T-helper 9 cell (primary cell): ENCODE measurements at places on chromosomes 1 and 21.

GRCh38 chr1:228279011-228279721, 71.3 kb downstream of the OBSCN start:
- no peak for DNase-seq

- no peak for DNase-seq
These were observed 86.3 kb downstream of the ACBD6 start for GRCh38 chr1:180415985-180416633.

- DNase-seq, result no peak
These were observed 46.3 kb downstream of the PRDM15 start for GRCh38 chr21:41832596-41833496.

DNA sequence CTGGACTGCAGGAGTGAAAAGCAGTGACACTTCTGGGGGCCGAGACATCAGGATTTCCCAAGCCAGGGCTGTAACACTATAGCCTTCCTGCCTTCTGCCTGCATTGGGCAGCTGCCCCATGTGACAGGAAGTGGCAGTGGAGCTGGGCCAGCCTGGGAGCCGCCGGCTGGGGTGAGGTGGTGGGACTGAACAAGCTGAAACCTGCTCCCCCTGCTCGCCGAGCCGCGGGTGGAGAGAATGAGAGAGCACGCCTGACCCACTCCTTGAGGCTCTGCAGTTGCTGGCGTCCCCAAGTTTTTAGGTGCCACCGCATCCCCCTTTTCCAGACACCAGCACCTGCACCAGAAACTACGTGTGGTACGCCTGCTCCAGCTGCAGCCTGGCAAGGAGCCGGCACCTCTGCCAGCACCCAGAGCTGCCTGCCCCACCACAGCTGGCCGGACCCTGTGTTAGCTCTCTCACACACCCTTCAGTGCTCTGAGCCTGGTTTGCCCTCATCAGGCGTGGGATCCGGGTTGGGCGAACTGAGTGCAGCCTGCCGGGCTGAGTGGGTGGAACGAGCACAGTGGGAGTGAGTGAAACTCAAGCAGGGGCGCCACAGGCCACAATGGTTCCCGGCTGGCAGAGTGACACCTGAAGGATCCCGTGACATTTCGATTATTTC, 119.4 kb downstream of the AKT3 start:
- no peak for DNase-seq

GRCh38 chr1:17265162-17265561, 16.3 kb downstream of the PADI3 start:
- DNase-seq, result no peak

GRCh38 chr1:113663165-113663951, 95.9 kb downstream of the PHTF1 start:
- DNase-seq, result no peak

DNA sequence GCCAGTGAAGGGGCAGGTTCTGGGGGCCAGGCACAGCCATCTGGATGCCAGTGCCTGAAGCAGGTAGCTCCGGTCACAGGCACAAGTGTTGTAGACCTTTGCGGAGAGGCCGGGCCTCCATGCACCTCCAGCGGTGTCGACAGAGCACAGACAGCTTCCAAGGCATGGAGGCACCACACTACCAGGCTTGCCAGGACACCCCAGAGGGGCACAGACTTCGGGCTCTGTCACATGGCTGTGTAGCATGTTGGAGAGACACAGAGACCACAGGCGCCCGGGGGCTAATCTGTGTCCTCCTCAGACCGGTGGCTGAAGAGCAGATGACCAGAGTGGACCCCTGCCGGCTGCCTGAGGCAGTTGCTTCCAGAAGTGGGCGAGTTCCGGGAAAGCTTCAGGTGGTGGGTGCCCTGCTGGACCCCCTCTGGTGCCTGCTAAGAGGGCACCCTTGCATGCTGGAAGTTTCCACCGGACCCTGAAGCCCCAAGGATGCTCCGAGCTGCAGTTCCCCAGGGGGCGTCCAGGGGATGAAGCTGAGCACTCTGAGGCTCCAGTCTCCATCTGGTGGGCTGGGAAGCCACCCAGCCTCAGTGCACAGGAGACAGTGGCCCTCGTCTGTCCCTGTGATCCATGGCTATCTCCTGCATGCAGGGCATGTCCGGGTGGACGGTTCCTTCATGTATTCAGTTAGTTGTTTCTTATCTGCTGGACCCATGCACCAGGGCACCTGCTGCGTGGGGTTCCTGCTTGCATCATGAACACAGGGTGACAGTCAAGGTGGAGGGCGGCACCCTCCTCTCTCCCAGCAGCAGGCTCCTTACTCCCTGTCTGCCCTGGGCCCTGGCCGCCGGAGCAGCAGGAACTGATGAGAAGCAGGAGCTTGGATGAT, 82.4 kb downstream of the OBSCN start:
- no peak for DNase-seq

DNA sequence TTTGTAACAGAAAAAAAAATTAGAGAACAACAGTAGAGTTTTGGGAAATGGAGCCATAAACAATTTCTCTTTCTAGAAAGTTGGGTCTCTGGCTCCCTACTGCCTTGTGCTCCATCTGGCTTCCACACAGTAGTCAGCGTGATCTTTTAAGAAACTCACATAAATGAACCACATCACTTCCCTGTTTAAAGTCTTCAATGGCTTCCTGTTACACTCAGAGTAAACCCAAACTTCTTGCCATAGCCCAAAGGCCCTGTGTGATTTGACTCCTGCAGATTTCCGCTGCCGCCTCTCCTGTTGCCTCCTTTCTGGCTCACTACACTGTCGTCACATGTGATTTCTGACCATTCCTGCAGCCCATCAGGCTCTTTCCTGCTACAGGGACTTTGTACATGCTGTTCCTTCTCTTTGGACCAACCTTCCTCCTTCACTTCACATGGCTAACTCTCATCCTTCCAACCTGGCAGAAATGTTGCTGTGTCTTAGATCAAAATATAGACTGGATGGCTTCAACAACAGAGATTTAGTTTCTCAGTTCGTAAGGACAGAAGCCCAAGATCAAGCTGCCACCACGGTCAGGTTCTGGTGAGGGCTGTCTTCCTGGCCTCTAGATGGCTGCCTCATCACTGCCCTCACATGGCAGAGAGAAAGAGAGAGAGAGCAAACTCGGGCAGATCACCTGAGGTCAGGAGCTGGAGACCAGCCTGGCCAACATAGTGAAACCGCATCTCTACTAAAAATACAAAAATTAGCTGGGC, 34.0 kb downstream of the OPRD1 start:
- no peak for DNase-seq

- no peak for DNase-seq
These were observed 15.4 kb downstream of the POLR3GL start for GRCh38 chr1:145979746-145980456.

- no peak for DNase-seq
These were observed 966 bp downstream of the TFB2M start for GRCh38 chr1:246564839-246565750.

GRCh38 chr1:118974661-118975060, 13.5 kb downstream of the TBX15 start:
- no peak for DNase-seq

DNA sequence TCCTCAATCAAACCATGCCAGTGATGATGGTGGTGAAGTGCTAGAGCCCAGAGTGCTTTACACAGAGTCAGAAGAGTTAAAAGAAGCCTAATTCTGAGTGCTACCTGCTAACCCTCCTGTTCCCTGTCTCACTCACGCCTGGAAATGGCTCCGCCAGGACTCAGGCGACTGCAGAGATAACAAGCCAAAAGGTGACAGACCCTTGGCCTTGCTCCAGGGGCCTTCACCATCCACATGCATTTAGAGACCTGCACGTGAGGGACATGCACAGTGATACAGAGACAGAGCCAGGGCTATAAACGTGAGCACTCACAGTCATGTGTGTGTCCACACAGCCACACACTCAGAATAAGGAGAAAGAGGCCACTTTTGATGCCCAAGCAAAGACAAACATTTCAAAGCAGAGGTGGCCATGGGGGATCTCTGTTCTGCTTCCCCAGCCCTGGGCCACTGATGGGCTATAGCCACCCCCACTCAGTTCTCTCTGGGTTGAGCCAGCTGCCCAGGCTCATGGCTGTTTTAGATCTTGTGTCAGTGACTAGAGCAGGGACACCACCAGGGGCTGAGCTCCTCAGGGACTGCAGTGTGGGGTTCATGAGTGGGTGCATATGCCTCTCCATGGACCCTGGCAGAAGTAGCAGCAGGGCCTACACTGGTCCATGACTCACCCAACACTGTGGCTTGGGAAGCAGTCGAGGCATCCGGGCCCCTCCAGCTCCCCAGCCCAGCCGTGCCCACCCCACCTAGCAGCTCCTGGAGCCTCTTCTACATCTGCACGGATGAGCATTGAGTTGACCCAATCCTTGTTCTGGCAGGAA, 117.2 kb downstream of the EPHB2 start:
- DNase-seq, result no peak

DNA sequence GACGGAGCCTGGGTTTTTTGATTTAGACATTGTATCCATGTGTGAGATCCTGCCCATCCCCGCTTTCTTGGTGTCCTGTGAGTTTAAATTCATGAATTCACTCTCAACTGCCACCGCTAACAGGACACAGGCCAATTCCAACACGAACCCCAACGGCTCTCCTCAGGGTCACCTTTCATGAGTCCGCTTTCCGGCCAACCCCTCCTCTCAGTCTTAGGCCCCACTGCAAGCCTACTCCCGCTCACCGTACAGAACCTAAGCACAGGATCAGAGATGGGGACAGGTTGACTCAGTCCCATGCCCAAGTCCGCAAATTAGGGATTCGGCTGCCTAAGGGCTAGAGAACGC, 238 bp upstream of the SCP2 start:
- DNase-seq, result no peak

DNA sequence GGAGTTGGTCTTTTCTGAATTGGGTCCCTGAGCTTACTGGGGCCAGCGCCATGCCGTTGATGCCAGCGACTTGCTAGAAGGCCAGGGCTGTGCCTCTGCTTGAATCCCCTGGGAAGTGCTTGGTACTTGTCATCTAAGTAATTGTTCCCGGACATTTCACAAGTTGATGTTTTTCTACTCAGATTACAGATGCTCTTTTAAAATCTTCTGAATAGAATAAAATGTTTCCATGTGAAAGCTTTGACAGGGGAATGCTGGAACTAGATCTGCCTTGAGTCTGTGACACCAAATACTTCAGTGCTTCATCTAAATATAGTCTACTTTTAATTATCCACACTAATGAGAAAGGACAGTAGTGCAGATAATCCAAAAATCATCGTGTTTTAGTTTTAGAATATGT, 38.3 kb downstream of the PTGFRN start:
- DNase-seq, result no peak

GRCh38 chr1:117657031-117657430, 51.2 kb downstream of the TENT5C start:
- DNase-seq, result no peak

DNA sequence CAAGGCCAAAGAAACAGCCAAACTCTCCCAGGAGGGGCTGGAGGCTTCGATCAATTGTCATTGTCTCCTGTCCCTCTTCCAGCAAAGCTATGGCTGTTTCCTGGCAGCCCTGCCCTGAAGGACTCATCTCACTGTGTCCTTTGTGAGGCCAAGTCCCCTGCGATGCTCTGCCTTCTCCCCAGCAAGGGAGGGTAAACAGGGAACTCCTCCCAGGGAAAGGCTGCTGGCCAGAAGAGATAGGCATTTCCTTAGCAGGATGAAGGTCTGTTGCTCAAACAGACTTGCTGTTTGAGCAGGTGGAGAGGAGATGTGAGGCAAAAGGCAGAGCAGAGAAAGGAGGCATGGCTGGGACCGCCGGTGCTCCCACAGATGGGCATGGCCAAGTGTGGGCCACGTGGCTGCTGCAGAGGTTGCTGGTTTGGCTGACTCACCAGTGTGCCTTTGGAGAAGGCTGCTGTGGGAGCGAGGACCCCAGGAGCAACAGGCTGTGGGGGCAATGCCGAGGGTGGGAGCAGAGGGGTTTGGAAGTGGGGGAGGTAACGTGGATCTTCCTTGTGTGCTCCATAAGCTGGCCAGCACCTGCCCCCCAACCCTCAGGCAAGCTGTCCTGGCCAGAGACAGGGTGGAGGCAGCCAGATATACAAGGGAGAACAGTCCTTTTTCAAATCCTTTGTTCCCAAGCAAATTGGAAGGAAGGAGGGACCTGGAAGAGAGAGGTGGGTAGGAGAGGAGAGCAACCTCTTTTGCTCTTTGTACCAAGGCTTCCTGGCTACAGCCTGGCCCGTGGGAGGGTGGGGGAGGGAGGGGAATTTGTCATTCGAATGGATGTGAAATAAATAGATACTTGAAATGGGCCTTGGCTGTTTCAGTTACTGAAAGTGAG, 449.8 kb downstream of the SIPA1L2 start:
- DNase-seq, result no peak

GRCh38 chr1:110190282-110190929, 19.7 kb upstream of the KCNC4 start:
- DNase-seq, result no peak

GRCh38 chr1:213570487-213570886, 417.3 kb upstream of the PROX1 start:
- DNase-seq, result no peak

DNA sequence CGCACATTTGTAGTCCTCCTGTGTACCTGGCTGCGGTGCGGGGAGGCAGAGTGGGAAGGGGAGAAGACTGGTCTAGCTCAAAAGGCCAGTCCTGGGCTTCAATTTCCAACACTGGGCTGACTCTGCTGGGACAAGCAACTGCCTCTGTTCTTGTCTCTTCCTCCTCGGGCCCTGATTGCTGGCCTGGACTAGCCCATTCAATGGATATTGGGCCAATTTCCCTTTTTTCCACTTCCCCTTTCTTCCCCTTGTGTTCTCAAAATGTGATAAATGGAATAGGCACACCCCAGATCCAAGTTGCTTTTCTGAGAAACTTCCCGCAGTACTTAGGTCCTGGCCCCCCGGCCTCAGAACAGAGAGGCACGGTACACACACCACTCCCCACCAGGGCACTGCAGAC, 48.2 kb downstream of the SPSB1 start:
- no peak for DNase-seq

GRCh38 chr1:114723457-114723856, 6.9 kb upstream of the NRAS start:
- no peak for DNase-seq

DNA sequence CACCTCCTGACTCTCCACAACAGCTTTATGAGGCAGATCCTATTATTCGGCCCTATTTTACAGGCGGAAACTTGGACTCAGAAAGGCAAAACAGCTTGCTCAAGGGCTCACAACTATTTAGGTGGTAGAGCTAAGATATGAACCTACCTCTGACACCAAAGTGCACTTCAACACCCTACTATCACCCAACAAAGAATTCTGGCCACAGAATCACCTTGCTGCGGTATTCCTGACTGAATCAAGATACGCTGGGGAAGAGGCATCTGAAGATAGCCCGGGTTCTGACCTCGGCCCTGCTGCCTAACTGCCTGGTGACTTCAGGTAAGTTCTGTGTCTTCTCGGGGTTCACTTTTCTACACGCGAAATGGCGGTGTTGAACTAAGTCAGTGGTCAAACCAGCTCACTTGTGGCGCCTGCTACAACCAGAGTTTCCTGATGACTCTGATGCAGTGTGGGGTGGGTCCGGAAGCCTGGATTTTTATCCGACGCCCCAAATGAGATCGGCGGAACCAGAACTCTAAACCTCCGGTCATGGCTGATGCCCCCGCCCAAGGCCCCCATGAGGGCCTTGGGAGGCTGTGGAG, 608 bp downstream of the PEF1 start:
- no peak for DNase-seq
